Activated naive CD8-positive, alpha-beta T cell treated with anti-CD3 and anti-CD28 coated beads, Interleukin-2, amount 10 ng/mL, durations not matched to agents 7 days and 5 days (primary cell): ENCODE measurements at places on chromosomes 2 and 18. TPM values are rescaled to one million over a fixed set of nuclear protein-coding genes. Genes with fewer than 3 reads are reported as not detected.

DNA sequence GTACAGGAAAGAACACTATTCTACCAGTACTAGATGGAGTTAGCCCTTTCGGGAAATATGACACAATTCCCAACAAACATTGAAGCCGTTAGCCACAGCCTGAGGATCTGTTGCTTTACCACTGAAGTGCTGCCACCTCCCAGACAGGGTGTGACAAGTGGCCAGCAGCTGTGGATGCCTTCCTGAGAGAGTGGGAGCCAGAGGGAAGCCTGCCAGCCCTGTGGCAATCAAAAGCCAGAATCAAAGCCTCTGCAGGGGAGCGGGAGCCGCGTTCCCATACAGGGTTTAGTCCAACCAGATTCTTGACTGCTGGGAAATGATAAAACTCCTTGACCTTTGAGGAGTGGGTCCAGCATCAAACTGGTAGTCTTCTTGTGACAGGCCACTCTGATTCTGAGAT, 38.0 kb downstream of the SLC4A1AP start:
- DNase-seq = no peak

- DNase-seq = no peak
Measured at GRCh38 chr2:182444806-182445205, 18.0 kb upstream of the PDE1A start.

RAPGEF4 gene
- total RNA-seq = 1.1 TPM

DNA sequence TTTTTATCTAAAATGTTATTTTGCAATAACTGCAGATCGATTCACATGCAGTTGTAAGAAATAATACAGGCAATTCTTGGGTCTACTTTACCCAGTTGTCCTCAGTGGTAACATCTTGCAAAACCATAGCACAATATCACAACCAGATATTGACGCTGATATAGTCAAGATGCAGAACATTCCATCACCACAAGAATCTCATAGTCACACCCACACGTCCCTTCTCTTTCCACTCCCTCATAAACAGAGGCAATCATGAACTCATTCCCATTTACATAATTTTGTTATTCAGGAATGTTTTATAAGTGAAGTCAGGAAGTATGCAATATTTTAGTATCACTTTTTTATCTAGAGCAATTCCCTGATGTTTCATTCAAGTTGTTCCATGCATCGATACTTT, 797.5 kb upstream of the RAB6C start:
- no peak for DNase-seq

GPR75 gene
- 3.3 TPM for total RNA-seq

- DNase-seq = no peak
Measured at GRCh38 chr2:9235147-9236044, 28.8 kb downstream of the ASAP2 start.

DNA sequence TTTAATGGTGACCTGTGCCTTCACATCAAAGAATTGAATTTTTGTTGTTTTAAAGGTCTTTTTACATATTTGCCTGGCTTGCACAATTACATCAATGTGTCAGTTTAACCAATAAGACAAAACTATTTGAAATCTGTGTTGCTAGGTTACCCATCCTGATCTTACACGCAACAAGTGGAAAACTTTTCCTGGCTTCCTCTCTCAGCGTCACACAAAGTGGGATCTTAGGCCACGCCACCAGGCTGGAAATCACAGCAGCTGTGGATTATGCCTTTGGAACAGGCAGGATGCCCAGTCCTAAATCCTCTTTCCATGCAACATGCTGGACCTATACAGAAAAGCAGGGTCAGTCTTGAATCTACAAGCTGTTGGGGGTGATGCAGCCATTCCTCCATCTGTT, 298.2 kb upstream of the HNRNPA3 start:
- no peak for DNase-seq

DNA sequence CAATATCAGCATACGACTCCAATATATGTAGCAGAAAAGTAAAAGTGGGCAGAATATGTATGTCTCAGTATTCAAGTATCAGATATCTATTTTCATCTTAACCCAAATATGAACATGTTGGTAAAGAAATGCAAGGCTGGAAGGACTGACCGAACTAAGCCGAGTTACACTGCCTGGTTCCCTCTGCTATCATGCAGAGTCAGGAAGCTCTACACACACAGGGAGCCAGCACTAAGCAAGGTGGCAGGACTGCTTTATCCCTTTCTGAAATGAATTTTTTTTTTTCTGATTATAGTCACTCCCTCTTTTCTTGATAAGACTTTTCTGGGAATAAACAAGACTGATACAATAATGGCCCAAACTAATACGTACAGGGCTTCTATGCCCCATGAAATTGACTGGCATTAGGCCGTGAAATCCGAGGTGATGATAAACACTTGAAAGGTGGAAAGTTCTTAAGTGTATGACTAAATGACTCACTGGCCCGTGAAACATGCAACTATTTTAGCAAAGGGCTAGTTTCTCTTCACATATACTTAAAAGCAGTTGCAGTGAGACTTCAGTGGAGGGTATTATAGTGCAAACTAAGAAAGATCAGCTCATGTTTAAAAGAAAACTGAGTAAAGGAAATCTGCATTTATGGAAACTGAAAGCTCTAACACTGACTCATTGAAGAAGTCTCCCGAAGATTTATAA, 14.9 kb downstream of the DPP4 start:
- no peak for DNase-seq

ADAM23 gene
- total RNA-seq = 3.1 TPM

UGT1A8 gene
- not detected for total RNA-seq

- peak; percentile 13 for DNase-seq
Measured at GRCh38 chr2:240794178-240794721, 25.8 kb downstream of the KIF1A start.

- DNase-seq = no peak
Measured at GRCh38 chr2:167335541-167335992, 447.3 kb downstream of the XIRP2 start.

GRCh38 chr18:25875551-25876240, 214.7 kb downstream of the SS18 start:
- no peak for DNase-seq

GRCh38 chr2:236752096-236752495, 182.5 kb downstream of the ACKR3 start:
- no peak for DNase-seq

- no peak for DNase-seq
Measured at GRCh38 chr2:128815248-128815647, 496.6 kb upstream of the HS6ST1 start.

ATP6V1B1 gene
- not detected for total RNA-seq

GRCh38 chr18:37012452-37012851, 183.5 kb downstream of the KIAA1328 start:
- no peak for DNase-seq

CACNB4 gene
- 0.71 TPM for total RNA-seq

- DNase-seq = no peak
Measured at GRCh38 chr2:100437751-100438150, 20.3 kb upstream of the CHST10 start.

- DNase-seq = no peak
Measured at GRCh38 chr2:224646242-224646846, 61.2 kb upstream of the CUL3 start.

DNA sequence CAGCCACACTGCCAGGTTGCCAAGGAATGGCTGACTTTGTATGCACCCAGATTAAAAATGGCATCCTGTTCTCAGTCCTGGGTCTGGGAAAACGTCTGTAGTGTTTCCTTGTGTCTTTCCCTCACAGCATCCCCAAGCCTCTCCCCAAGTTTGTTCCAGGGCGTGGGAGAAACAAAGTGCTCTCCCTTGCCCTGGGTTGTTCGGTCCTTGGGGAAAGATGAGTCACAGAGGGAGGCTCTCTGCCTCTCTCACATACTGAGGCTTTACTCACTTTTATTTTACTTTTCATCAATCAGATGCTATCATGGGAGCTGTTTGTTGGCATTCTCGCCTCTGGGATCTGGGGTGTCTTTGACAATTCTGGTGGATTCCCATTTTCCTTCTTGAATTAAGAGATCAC, 492.3 kb downstream of the XIRP2 start:
- DNase-seq = no peak

- no peak for DNase-seq
Measured at GRCh38 chr2:205696331-205696926, 14.1 kb downstream of the NRP2 start.

DNA sequence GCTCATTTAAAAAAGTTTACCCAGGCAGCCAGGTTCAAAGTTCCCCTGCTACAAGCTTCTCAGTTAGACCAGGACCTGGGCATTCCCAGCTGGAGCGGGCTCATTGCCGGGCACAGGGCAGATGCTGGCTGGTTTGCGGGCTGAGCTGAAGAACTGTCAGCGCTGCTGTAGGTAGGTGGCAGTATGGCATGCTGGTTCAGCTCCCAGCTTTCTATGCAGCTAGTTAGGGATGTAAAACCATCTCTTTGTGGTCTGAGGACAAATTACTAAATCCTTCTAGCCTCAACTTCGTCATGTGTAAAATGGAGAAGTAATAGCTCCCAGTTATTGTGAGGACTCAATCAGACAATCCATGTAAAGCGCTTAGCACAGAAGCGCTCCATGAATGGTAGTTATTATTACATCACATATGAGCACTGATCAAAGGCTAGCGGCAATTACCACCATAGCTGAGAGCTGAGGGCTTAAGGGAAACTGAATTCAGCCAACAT, 2.4 kb upstream of the LDLRAD4 start:
- peak; percentile 53 for DNase-seq

- DNase-seq = peak; percentile 73
Measured at GRCh38 chr18:48007955-48008701, 77.7 kb upstream of the SMAD2 start.

DNA sequence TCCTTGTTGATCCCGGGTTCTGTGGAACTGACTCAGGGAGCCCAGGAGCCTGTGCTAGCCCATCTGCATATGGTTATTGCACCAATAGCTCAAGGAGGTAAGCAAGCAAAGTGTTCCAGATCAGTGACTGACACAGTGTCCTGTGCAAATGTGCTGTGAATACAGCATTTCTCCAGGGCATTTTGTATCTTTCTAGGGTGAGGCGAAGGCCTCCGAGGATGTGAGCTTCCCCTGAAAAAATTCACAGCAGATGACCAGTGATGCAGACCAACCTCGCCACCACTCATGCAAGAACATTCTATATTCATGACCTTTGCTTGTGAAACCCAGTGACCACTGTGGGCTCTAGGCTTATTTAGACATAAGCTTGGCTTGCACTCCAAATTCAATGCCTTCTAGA, 15.2 kb upstream of the NT5DC4 start:
- DNase-seq = no peak

GRCh38 chr2:181461056-181461997, 4.1 kb downstream of the ITGA4 start:
- DNase-seq = peak; percentile 32

ZEB2 gene
- total RNA-seq = 19.6 TPM

EPAS1 gene
- 11.7 TPM for total RNA-seq

PRKAG3 gene
- total RNA-seq = not detected

ZNF396 gene
- total RNA-seq = 2.8 TPM

PTRHD1 gene
- total RNA-seq = 17.3 TPM

- no peak for DNase-seq
Measured at GRCh38 chr2:108632332-108633160, 86.7 kb upstream of the RANBP2 start.

DNA sequence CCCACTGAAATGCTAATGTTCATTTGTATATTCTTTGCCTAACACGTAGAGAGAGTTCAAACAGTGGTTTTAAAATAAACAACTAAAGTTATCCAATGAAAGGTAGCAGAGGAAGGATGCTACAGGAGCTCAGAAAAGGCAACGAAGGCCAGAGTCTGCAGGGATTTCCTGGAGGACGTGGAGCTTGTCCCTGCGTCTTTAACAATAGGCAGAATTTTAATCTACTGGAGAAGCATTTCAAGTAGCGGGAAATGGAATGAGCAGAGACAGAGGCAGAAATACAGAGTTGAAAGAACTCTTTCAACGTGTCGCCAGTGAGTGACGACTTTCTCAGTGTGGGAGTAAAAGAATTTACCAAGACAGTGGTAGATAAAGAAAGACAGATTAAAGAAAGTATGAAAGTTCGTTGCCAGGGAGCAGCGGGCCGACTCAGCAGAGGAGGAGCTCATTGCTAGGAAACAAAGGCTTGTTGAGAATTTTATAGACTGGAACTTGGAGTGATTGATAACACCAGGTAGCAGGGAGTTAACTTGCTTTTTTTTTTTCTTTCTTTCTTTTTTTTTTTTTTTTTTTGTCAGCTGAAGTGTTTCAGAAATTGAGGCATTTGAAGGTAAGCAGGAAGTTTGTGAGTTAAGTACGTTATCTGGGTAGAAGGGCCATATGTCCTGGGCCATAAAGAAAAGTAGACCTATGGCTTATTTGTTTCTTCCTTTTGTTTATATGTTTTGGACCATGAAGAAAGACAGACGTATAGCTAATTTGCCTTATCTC, 625 bp upstream of the NBAS start:
- peak; percentile 34 for DNase-seq

DSG1 gene
- total RNA-seq = not detected

DNA sequence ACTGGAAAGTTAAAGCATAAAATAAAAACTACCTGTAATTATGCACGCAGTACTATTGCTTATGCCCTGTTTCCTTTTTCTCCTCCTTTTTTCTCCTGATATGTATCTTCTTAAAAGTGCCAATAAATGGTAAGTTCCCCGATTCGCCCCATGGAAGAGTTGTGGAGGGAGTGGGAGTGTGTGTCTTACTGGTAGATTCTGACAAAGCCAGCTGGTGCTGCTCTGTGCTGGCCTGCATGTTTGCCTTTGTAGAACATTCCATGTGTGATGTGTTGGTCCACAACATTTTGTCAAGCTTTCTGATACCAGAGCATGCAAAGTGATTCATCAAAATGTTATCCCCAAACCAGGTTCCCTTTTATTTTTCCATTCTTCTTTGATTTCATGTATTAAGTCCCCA, 356.9 kb upstream of the RAB12 start:
- DNase-seq = no peak

GRCh38 chr2:3864943-3865865, 161.8 kb downstream of the DCDC2C start:
- no peak for DNase-seq

GRCh38 chr2:177279847-177280246, 15.3 kb upstream of the NFE2L2 start:
- DNase-seq = no peak

VPS54 gene
- total RNA-seq = 16.0 TPM

DNA sequence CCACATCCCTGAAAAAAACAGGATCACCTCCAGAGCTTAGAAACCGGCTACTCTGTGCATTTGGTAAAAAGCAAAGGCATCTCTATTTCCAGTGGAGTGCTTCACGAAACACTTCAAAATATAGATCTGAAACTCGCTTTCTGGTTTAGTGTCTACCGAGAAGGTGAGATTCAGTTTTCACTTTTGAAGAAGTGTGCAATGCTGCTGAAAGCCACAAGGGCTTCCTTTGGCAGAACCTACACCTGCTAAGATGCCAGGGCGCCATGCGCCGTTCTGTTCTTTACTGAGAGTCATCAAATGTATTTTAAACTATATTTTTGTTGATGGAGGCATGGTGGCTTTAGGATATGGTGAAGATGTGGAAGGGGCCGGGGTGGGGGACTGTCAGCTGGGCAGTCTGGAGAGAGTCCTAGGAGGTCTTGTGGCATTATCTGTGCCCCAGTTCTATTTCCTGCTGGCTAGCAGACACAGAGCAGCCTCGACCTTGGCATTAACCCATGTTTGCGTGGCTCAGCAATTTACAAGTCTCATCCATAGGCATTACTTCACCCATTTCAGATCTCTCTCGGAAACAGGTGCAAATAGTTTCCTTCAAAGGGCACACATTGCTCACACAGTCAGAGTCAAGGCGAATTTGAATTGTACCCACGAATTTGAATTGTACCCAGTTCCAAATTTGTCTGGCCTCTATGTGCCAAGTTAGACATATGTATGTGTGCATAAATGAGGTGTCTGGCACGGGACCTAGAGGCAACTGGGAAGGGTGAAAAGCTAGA, 46.7 kb upstream of the KCNF1 start:
- no peak for DNase-seq
